ENCODE measurements at places on chromosomes 3 and 15. TPM values are rescaled to one million over a fixed set of nuclear protein-coding genes. Genes with fewer than 3 reads are reported as not detected.

DNA sequence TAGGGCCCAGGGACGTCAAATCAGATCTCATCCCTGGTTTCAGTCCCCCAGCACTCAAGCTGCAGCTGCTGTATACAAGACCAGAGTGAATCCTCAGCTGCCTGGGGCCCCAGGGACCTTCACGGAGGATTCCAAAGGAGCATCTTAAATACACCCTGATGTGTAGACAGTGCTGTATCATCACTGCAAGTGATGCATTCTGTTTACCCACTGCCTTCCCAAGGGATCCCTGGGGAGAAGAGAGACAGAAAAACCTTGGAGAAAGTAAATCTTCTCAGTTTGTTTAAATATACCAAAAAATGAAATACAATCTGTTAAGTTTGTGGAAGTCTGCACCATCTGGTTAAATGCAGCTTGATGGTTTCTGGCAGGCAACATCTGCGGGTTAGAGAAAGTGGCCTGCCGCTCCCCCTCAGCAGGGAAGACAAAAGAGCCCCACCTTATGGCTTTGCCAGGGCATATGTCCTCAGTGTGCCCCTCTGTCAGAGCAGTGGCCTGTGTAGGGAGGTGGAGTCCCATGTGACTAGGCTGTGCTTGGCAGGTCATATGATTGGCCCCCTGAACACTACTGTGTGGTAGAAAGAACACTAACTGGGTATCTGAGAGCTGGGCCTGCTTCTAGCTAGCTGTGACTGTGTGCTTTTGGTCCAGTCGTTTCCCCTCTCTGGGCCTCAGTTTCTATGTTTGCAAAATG, 222.2 kb upstream of the TRIM42 start:
- no peak for DNase-seq

GRCh38 chr15:58214591-58215340, 76.6 kb downstream of the AQP9 start:
- DNase-seq = no peak

DNA sequence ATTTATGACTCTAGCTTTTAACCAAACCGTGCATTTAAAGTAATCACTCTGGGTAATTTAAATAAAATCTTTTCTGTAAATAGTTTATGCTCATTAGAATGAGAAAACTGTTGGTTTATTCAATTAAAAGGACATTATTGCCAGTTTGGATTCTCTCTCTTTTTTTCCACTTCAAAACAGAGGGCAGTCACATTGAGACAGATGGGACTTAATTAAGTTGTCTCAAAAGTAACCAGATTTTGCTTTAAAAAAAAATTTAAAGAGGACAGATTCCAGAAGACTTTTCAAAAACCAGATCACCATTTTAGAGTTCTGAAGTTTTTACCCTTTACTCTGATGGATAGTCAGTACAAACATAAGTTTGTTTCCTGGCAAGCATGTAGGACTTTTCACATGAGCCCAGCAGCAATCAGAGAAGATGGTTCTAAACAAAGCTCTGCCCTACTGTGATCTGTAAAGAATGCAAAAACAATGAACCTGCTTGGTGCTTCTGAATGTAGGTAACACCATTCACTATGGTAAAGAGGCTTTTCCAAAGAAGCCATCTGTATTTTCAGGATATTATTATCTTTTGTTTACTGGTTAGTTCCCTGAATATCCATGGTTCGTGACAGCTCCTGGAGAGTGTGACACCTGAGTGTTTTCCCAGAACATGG, 136.2 kb downstream of the LRTM1 start:
- no peak for DNase-seq

Gene SIN3A
- 103 TPM for total RNA-seq

GRCh38 chr3:169456900-169457299, 206.6 kb downstream of the MECOM start:
- no peak for DNase-seq

DNA sequence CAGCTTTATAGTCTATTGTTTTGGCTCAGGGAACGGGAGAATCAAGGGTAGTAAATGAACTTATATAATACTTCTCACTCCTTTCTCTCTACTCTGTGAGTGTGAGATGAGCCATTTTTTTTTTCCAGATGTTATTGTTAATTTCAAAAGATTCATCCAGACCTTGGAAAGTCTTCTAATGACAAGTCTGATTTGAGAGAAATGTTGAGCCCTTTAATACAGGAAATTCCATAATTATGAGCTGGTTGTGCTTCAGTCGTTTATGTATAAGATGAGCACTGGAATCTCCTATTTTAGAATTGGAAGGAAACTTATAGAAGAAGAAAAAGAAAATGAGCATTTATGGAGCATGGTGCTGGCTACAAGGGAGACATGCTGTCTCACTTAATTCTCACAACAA, 92.0 kb downstream of the FBN1 start:
- no peak for DNase-seq

DNA sequence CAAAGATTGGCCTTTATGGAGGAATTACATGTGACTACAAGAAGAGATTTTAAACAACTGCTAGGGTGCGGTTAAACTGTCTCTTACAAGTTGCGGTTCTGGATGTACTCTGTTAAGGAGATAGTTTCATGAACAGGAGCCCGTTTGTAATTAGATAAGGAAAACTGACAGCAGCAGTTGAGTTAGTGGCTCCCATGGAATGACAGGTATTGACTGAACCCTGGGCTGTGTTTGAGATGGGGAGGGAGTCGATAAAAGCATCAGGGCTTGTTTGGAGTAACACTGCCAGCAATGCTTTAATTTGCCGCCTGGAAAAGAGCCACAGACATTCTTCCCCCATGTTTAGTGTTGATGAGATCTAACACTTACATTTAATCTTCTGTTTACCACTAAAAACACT, 139.9 kb downstream of the ROBO2 start:
- no peak for DNase-seq

DNA sequence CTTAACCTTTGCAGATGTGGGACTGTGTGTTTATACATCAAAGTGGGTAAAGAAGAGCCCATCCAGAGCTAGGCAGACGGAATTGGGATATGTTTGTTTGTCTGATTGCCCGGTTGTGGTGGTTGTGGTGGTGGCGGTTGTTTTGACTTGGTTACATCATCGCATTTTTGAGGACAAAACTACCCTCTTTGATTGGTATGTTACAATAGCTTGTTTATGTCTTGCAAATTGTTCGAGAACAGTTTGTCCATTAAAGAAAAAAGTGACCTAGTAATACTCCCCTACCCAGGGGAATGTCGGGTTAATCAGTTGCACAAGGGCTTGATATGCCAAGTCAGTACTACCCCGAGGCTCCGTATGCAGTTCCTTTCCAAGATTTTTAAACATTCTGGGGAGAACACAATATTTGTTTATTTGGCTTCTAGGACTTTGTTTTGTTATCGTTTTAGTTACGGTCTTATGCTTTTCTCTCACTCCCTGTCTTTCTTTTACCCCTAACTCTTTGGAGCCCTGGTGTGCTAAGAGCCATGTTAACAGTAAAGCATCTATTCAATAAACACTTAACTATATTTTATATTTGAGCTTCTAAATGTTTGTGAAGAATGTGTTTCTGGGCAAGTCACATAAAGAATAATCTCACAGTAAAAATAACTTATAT, 315.4 kb downstream of the LPP start:
- no peak for DNase-seq

Gene SLC28A1
- 0.20 TPM for total RNA-seq

GRCh38 chr15:31552482-31553099, 226.0 kb downstream of the KLF13 start:
- DNase-seq = no peak

- DNase-seq = no peak
Observed at GRCh38 chr3:156720826-156721225, 46.4 kb downstream of the TIPARP start.

Measured in ovary (tissue), 10 donors.